ENCODE measurements at places on chromosomes 4 and X.

GRCh38 chrX:44101281-44101680 is 128.1 kb upstream of the NDP start:
- peak; percentile 18 for DNase-seq

GRCh38 chrX:14832151-14832550 is 40.7 kb downstream of the FANCB start:
- DNase-seq = no peak

DNA sequence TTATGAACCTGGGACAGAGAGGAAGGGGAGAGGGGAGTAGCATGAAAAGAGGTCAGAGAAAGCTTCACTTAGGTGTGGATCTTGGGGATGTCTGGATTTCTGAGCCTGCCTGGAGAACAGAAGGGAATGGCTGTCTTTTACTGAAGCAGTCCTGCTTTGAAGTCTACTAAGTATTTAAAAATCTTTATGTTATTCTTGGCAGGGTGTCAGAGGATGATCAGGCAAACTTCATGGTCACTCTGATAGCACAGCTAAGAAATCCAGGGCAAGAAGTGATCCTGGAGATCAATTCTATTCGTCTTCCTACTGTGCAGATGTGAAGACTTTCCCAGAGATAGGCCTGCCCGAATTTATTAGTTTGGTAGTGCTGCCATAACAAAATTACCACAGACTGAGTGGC is 464.4 kb upstream of the BOD1L1 start:
- no peak for DNase-seq

GRCh38 chr4:12897954-12898353 is 586.2 kb downstream of the RAB28 start:
- no peak for DNase-seq

DNA sequence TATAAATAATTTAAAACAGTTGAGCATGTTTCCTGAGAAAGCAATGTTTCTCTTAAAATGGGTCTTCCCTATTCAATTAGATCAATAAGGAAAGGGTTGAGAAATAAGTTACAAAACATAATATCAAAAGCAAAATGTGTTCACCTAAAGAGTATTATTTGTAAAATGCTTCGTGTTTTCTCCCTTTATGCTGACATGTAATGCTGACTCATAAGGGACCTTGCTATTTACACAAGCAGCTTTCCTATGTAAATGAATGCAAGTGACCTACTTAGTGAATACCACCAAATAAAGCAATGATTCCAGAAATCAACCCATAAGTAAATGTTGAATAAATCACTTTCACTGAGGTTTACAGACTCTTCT is 91.5 kb downstream of the ELOVL6 start:
- no peak for DNase-seq

GRCh38 chr4:108156391-108156790 is 12.3 kb downstream of the LEF1 start:
- DNase-seq = no peak

- no peak for DNase-seq
Measured at GRCh38 chrX:18491587-18492340, 66.4 kb downstream of the CDKL5 start.

- no peak for DNase-seq
Measured at GRCh38 chrX:65572971-65573370, 38.4 kb upstream of the LAS1L start.

DNA sequence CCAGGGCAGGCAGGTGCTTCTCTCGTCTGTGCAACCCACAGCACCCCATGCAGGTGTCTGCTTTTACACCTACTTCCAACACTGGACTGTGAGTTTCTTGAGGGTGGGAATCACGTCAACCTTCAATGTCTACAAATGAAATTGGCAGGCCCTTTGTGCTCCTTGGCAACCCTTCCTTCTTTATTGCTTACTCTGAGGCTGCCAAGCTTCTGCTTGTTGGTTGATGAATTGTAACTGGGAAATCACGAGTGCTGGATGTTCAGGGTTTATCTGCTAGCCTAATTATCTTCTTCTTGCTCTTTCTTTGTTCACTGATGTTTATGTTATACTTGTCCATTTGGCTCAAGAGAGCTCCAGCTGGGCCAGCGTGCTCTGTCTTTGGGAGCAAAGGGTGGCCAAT is 2.5 kb upstream of the DGAT2L6 start:
- no peak for DNase-seq

GRCh38 chrX:151396042-151396824 is 773 bp upstream of the VMA21 start:
- peak; percentile 8 for DNase-seq

DNA sequence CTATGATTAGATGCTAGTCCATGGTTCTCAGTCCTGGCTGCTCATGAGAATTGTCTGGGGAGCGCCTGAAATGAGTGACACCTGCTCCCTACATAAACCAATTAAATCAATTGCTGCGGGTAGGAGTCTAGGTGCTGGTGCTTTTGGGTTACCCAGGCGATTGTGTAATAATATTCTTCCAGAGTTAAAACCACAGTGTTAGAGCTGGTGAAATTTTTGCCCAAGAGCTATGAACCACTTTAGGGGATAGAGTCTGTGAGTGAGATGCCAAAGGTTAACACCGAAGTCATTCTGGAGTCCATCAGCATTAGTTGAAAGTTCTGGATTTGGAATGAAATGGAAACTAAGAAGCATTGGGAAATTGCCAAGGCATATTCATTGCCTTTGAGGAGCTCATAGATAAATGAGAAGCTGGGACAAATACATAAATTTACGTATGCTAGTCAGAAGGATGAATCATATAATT is 15.3 kb downstream of the PDK3 start:
- no peak for DNase-seq

GRCh38 chr4:124491361-124492145 is 221.0 kb downstream of the ANKRD50 start:
- DNase-seq = no peak

- DNase-seq = no peak
Measured at GRCh38 chr4:127082986-127083385, 549.8 kb upstream of the INTU start.

GRCh38 chr4:118756958-118757357 is 71.8 kb downstream of the METTL14 start:
- DNase-seq = no peak

GRCh38 chr4:20445933-20446723 is 194.4 kb downstream of the SLIT2 start:
- DNase-seq = no peak

DNA sequence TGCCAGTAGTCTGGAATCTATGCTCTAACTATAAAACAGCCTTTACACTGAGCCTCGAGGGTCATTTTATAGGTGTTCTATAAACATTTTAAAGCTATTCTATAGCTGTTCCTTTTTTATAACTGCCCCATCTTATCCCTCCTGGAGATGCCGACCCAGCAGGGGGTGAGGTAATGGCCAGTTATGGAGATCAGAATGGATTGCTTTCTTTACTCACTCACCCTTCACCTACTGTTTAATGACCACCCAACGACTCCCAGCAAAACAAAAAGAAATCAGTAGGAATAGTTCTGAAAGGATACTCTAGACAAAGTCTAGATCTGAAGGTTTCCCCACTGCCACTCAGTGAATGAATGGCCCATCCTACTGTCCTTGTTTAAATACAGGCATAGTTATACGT is 1113.1 kb downstream of the FAT4 start:
- no peak for DNase-seq

DNA sequence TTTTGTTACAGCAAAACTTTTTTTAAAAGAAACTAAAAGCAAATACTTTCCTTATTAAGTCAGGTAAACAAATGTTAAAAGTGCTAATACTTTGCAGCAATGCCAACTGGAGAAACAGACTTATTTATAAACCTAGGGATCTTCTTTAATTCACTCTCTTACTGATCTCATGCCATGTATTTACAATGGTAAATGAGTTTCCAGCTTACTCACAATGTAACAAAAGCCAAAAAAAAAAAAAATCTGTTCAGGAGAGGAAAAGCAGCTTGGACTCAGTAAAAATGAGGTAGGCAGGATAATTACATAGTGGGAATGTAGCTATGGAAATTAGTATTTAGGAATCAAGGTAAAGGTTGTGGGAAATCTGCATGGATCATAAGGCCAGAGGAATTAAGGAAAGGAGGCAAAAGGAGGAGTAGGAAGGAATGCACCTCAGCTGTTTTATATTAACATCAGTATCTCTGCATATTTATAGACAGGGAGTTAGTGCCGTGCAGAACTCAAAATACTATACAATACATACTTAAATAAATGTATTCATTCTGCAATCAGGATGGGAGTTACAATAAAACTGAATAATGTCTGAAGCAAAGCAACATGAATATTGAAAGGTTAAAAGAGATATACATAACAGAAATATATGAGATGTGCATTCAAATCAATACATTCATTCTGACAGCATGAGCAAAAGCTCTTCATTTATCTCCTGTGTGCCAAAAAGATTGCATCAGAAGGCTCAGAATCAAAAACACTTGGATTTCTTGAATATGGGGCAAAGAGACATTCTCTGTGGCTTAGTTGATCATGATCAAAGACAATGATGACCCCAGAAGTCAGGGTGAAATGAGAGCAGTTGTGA is 57.9 kb upstream of the ETNPPL start:
- DNase-seq = no peak

DNA sequence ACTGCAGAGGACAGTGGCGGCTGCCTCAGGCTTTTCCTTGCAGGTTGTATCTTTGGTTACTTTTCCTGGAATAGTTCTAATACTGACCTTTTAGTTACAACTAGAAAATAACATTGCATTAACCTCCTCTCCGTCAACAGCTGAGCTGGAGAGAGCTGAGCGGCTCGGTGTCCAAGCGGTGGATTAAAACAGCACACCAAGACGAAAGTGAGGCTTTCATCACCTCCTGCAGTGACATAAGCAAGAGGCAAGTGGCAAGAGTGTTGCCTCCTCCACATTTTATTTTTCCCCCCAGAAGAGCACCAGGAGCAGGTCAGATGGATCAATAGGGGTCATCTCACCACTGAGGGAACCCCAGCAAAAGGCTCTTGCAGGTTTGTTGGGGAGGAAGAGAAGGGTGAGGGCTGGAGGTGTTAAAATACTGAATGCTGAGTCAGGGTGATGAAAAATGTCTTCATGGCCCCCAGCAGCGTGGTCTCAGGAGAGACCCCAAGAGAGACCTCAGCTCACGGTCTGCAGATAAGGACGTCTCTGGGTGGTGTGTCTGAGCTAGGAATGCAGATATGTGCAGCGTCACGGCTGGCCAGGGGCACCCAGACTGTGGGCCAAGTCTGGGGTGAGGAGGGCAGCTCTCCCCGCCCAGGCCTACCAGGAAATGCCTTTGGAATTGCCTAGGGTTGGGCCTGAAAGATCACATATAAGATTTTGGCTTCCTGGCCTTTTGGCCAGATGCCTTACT is 50.3 kb downstream of the CASP3 start:
- DNase-seq = no peak

DNA sequence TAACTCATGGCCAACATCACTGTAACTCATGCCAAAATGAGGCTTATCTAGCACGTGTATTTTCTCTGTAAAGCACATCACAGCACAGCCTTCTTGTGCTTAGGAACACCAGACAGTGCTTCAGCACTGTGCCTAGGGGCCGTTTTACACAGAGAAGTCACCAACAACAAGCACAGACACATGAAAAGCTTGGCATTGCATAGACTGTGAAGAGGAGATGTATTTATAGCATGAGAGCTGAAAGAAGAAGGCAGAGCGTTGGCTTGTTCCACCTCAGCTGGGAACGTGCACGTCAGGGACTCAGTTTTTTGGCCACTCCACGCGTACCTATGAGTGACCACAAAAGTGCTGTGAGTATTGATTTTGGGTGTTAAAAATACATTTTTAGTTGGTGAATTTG is 116.3 kb upstream of the SFRP2 start:
- DNase-seq = no peak

DNA sequence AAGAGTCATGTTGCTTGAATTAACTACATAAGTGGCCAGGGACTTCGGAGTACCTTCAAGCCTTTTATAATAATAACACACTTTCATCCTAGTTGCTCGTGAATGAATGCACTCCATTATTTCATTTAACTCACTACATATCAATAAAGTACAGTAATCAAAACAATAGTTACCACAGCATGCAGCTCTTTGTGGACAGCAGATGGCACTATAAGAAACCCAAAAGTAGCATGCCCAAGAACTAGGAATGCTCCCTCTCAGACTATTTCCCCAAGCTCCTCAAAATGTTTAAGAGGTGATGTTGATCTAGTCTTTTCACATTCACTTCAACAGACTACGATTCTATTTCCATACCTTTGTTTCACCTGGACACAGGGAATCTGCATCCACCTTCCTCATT is 500.8 kb upstream of the DIAPH2 start:
- no peak for DNase-seq

DNA sequence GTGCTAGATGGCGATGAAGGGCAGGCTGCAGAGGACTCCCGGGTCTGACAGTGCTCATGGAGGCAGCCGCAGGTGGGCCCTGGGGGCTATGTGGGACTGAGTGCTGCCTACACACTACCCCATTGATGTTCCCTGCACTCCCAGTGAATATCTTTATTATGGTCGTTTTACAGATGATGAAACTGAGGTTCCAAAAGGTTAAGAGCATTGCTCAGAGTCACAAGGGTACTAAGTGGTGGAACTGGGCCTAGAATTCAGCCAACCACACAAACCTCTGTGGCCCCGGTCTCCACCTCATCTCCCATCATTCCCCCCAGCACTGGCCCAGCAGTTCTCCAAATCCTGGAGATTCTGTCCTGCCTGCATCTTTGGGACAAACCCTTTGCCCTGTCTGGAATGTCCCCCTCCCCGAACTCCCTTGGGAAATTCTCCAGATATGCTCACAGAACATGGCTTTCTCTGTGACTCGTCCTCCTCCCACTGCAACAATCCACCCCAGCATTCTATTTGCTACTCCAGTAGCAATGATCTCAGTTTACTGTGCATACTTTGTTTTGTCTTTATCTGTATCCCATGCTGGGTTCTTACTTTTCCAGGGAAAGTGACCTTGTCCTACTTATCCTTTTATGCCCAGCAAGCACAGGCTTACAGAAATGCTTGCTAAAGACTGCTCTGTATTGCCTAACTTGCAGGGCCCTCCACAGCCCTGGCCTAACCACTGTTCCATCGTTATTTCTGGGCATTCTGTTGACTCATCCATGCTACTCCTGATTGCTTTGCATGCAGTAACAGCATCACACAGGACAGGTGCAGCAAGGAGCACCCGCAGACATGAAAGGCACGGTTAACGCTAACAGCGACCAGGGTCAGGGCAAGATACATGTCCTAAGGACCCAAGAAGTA is 14.0 kb downstream of the PNMA6F start:
- DNase-seq = no peak

- DNase-seq = no peak
Measured at GRCh38 chr4:174580597-174580996, 58.3 kb upstream of the HPGD start.

GRCh38 chr4:164866817-164867490 is 10.0 kb upstream of the APELA start:
- no peak for DNase-seq

Measured in epithelial cell of prostate (primary cell).